ENCODE measurements at places on chromosomes 2 and 18. TPM values are rescaled to one million over a fixed set of nuclear protein-coding genes. Genes with fewer than 3 reads are reported as not detected.
A peak's percentile ranks its signal among the peaks of the same experiment; 100 is the strongest.

GPR75 gene
- total RNA-seq = 6.3 TPM

- DNase-seq = no peak
Observed at GRCh38 chr2:38176619-38177021, 100.7 kb upstream of the CYP1B1 start.

NPC1 gene
- 75.1 TPM for total RNA-seq

IL36RN gene
- total RNA-seq = 94.8 TPM

SPATA3 gene
- total RNA-seq = 0.25 TPM

DNA sequence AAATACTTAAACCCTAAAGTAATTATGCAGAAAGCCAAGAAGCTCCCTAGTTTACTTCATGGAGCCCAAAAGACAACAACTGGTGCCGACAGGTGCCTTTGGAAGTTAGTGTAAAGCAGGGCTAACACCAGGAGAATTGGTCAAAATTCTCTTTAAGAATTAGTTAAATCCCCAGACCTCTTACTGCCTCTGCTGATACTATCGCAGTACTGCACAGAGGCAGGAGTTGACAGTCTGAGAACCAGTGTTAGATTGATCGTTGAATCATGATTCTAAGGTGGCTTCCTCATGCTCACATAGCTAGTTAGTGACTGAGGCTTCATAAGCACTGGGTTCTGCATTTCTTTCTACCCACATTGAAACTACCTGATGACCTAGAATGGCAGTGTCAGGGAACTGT is 445.0 kb downstream of the XIRP2 start:
- no peak for DNase-seq

DNA sequence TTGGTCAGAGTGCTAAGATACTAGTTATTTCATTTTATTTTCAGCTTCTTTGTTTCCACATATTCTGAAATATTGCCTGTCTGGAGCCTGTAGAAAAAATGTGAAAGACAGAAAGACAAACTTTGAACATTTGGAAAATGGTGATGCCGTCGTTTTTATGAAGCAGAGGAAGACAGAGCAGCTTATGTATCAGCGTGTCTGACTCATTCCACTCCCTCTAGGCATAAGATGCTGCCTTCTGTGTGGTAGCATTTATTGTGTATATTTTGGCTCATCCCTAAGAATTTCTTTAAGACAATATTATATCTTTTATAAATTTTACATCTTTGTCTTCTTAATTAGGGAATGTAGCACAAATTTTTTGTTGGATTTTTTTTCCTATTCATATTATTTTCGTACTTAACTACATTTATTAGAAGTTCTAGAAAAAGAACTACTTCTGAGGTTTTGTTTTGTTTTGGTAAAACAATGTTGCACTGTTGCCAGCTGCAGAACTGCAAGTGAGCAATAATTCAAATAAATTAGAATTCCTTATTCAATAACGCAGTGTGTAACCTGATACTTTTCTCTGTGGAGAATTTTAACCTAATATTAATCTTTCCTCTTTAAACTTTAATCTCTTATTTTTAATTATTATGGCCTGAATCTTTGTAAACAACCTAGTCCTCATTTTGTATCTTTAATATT is 300.4 kb downstream of the ZNF407 start:
- no peak for DNase-seq

DNA sequence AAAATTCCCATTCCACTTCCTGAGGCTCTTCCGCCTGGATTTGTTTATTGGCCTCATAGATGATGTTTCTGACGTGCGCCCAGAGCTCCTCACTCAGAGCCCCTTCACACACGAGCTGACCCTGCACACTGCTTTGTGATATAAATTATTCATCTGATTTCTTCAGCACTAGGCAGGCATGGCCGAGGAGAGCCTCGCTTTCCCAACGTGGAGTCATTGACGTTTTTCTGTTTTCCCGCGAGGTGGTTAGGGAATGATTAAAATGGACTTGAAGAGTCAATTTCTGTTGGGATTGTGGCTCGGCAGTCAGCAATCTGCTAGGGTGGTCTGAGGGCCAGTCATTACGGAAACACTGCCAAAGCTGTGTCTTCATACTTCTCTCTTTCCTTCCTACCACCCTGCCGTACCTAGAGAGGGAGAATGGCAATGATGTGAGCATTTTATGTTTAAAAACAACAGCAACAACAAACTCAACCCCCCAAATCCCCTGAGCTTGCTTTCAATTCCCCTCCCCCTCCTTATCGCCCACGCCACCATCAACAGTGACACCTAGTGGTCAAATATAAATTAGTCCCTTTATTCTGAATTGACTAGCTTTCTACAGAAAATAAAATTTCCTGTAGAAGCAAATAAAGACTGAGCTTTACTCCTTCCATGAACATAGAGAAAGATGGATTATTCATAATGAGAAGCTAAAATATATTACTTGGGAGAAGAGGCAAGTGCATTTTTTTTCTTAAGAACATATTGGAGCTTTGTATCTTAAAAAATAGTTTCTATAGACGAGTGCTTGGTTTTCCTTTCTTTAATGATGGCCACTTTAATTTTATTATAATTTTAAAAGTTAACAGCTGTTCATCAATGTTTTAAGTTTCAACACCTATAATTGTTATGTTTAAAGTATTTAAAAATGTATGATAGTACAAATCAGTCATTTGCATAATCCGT is 285.1 kb downstream of the MTX2 start:
- DNase-seq = no peak

DNA sequence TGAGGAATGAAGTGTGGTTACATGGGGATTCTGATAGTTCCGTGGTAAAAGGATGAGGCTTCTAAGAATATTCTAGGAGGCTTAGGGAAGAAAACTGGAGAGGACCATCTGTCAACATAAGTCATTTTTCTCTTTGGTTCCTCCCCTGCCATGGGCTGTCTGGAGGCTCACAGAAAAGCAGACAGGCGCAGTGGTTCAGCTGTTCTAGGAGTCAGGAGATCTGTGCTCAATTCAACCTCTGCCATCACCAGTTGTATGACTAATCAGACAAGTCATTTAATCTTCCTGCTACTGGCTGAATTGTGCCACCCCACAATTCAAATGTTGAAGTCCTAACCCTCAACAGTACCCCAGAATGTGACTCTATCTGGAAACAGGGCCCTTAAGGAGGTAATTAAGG is 36.4 kb downstream of the ADAM17 start:
- no peak for DNase-seq

DNA sequence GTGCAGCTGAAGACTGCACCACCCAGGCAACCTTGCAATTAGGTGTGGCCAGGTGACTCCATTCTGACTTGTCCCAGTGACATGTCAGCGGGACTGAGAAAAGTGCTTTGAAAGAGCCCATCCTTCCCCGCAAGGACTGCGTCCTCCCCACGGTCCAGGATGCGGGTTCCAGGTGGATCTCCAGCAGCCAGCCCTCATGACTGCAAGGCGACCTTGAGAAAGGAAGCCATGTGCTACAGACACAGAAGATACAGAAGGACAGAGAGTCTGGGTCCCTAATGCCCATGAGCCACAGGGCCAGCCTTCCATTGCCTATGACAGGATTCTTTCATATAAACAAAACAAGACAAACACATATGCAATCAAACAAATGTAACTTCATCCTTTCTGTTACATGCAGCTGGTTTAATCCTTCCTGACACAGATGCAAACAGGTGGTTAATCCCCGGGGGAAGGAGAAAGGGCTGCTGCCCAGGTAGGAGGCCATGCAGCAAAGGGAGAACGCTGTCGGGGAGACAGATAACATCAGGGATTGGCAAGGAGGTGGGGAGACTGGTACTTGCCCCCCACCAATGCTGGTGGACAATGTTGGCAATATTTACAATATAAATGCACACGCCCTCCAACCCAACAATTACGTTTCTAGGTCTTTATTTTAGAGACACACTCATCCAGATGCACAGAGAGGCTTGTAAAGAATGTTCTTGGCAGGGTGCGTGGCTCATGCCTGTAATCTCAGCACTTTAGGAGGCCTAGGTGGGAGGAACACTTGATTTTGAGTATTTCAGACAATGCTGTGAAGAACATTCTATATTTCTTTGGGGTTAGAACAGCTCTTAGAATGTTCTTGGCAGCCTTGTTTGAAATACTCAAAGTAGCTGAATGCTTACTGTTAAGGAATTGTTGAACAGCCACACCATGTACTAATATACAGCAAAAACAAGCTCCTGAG is 64.8 kb downstream of the NCAPH start:
- no peak for DNase-seq

DNA sequence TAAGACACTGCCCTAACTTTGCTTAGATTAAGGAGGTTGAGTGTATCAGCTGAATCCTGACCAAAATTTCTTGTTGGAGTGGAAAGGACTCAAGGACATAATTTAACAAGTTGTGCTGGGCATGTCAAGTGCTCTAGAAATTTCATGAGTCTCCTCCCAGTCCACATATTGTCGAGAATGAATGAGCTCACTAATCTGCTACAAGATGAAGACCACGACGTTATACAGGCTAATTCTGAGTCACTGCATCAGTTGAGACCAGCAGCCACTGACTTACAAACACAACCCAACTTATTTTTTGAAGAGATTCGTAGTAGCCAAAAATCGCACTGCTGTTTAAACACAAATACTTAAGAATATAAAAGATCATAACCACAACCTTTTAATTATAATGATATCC is 28.7 kb upstream of the SLC8A1 start:
- DNase-seq = no peak

DNA sequence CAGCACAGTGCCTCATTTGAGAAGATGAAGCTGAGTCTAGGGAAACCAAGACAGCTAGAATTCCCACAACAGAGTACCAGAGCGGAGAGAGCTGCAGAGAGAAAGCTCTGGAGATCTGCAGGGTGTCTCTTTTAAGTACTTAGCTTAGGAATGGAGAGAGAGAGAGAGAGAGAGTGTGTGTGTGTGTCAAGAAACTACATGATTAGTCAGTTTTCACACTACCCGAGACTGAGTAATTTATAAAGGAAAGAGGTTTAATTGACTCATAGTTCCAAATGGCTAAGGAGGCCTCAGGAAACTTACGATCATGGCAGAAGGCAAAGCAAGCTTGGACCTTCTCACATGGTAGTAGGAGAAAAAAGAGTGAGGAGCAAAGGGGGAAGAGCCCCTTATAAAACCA is 64.0 kb downstream of the HIBCH start:
- no peak for DNase-seq

CYTIP gene
- 5.8 TPM for total RNA-seq

- no peak for DNase-seq
Observed at GRCh38 chr2:216546241-216546640, 47.6 kb downstream of the RPL37A start.

DNA sequence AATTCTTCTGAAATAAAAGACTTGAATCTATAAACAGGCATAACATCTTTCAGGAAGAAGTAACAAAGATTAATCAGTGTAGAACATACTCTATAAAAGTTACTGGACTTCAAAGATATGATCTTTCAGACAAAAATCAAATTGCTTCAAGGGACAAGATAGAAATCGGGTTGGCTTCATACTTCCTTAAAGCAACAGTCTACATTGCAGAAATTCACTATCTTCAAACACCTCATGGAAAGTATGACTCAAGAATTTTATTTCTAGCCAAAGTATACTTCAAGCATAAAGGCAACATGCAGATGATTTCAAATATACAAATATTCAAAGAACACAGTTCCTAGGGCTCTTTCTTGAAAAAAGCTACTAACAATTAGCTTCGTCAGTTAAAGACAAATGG is 240.7 kb downstream of the SRBD1 start:
- no peak for DNase-seq

VSNL1 gene
- 17.7 TPM for total RNA-seq

CLEC4F gene
- total RNA-seq = 0.64 TPM

CAPN14 gene
- 1.3 TPM for total RNA-seq

GRCh38 chr2:177551989-177552421 is 159.4 kb downstream of the AGPS start:
- DNase-seq = peak; percentile 19

DNA sequence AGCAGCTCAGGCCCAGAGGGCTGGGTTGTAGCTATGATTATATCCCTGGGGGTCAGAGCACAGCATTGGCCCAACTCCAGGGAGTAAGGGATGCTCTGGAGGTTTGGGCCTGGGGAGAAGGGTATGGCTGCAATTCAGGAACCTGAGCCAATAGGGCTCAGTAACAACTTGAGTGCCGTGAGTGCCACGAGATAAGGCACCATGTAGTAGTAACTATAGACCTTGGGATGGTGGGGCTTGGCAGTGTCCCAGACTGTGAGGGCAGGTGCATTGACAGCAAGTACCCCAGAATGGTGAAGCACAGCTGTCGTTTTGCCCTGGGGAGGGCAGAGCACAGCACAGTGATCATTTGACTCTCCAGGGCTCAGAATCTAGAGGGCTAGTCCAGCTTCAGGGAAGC is 45.1 kb upstream of the ZNF396 start:
- no peak for DNase-seq

CPO gene
- 0.27 TPM for total RNA-seq

DNA sequence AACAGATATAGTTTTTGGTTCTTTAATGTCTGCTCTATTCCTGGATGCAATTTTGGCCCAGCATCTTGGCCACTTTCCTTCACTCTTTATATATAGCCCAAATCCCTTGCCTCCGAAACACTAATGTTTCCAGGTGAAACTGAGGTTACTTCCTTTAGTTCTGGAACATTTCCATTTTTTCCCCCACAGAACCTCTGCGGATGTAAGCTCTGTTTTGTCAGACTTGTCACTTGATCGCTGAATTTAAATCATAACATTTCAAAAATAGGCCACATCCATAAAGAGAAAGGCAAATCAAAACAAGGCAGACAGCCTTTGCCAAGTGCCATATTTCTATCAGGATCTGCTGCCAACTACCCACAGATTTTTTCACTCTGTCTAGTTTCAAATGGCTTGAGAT is 115.1 kb downstream of the ANKRD44 start:
- DNase-seq = no peak

DNA sequence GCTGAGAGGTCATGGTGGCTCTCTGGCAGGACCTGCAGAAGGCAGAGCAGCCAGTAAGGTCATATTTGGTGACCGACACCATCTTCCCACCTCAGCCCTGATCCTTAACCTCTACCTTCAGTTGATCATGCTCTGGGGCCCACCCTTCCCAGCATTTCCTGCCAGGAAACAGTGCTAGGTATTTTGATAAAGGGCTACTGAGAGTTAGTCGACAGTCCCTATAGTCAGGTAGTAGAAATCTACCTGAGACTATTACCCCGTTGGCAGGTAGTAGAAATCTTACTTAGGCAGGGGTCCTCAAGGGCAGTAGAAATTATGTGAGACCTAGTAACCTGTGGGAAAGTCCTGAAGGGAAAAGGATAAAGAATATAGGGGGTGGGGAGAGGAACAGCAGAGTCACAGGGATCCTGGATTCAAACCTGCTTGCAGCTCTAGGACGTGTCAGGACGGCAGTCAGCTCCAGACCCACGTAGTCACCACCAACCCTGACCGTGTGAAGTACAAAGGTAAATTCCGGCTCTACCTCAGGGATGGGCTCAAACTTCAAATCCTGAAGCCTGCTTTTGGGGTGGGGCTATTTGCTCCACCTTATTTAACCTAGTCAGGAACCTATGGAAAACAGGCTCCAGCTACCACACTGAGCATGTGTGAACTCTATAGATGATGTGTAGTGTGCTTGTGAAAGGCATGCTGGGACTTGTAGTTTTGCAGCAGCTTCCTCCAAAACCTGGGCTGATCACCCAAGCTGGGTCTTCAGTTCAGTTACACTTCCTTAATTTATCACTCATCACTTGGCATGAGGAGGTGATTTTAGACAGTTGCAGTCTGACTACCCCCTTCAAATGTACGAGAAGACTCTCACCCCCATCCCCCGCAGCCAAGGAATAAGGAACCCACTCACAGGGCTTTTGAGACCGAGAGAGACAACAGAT is at the start of gene DQX1:
Gene DQX1 (minus strand): TSS at position 515 of the 932 bp plus-strand sequence. CDS start 502 bp downstream, at position 13.
- peak; percentile 60 for DNase-seq

Measured in lower leg skin (tissue), 4 donors.